Stimulated activated CD8-positive, alpha-beta memory T cell treated with anti-CD3 and anti-CD28 coated beads, Interleukin-7, amount 100 ng/mL, for 48 hours (primary cell): ENCODE measurements at places on chromosomes 3 and 15.
A peak's percentile ranks its signal among the peaks of the same experiment; 100 is the strongest.

- DNase-seq, result no peak
Measured at GRCh38 chr15:87763837-87764236, 492.7 kb downstream of the NTRK3 start.

- no peak for DNase-seq
Measured at GRCh38 chr3:132288357-132288756, 28.9 kb upstream of the ACP3 start.

DNA sequence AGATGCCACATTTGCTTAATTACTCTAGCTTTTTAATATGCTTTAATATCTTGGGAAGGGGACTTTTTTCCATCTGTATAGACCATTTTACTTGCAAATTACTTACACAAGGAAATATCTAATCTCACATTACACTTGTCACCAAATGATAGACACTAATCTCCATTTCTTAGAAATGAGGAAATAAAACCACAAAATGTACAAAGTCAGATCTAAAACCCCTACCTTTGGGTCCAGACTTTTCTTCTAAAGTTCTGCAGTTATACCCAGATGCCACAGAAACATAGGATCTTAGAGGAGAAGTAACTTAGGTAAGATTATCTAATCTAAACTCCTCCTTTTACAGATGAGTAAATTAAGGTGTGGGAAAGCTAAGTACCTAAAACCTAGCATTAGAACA lies 44.3 kb downstream of the CD200R1L start:
- DNase-seq, result no peak

- DNase-seq, result no peak
Measured at GRCh38 chr3:188270423-188270972, 116.5 kb downstream of the LPP start.

- no peak for DNase-seq
Measured at GRCh38 chr3:124033360-124034015, 41.6 kb upstream of the ROPN1 start.

DNA sequence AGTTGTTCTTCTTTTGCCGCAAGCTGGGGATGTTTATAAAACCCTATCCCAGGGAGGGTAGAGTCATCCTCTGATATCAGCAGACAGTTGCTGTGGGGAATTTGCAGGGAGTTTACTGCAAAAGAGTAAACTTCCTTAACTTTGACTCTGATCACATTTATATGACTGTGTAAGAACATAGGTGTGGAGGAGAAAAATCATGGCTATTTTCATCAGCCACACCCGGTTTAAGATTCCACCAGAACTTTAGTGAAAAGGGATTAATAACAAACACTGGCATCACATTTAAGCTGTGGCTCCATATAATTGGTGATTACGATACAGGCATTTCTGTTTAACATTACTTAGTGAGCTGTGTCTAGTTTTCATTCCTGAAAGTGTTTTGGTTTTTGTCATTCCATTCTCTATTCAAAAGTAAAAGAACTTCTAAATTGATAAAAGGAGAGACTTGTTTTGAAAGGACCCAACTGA lies 143.1 kb downstream of the MYLK start:
- DNase-seq, result no peak

DNA sequence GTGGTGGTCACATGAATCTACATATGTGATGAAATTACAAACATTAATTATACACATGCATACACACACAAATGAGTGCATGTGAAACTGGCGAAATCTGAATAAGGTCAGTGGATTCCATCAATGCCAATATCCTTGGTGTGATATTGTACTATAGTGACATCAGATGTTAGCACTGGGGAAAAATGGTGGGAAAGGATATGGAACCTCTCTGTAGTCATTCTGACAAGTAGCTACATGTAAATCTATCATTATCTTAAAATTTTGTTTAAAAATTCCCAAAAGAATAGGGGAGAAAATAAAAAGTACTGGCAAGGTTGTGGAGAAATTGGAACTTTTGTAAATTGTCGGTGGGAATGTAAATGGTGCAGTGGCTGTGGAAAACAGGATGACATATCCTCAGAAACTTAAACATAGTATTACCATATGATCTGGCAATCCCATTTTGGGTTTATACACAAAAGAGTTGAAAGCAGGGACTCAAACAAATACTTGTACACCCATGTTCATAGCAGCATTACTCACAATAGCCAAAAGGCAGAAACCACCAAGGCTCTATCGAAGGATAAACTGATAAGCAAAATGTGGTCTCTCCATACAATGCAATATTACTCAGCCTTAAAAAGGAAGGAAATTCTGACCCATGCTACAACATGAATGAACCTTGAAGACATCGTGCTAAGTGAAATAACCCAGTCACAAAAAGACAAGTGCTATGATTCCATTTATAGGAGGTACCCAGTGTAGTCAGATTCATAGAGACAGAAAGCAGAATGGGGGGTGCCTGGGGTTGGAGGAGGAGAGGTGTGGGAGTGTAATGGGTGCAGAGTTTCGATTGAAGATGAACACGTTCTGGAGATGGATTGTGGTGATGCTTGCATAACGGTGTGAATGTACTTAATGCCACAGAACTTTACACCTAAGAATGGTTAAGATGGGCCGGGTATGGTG lies 25.3 kb upstream of the HRH1 start:
- DNase-seq, result peak; percentile 16

DNA sequence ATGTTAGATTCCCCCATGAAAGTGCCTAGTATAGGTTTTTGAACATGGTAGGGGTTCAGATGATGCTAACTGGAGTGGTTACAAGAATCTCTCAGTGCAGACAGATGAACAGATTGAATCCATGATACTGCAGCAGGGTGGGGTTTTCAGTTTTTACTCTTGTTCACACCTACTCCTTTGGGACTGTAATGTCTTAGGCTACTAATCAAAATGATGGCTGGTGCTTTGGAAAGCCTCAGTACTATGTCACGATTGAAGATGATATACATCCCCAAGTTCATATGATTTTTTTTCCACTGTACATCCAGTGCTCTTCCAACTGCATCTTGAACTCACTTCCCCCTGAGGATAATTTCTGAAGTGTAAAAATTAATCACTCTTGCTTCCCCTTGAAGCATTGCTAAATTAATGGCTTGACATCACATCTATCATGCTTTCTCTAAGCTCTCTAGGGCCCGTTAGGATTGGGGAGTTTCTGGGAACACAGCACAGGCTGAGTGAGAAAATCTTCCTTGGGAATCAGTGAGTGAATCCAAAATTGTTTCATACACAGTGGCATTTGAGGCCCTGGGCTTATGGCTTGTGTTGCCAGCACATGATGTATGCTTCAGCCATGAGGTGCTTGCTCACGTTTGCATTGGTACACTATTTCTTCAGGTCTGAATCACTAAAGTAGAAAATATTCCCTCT lies 115.0 kb upstream of the TPRG1 start:
- no peak for DNase-seq

- DNase-seq, result no peak
Measured at GRCh38 chr3:41581700-41582099, 380.2 kb downstream of the ULK4 start.

- peak; percentile 4 for DNase-seq
Measured at GRCh38 chr3:171753665-171754408, 56.4 kb downstream of the PLD1 start.

- no peak for DNase-seq
Measured at GRCh38 chr3:168581771-168582225, 486.1 kb upstream of the GOLIM4 start.

GRCh38 chr3:117887901-117888300 lies 1146.7 kb downstream of the IGSF11 start:
- no peak for DNase-seq
